ENCODE measurements at places on chromosomes 13 and 19.
A peak's percentile ranks its signal among the peaks of the same experiment; 100 is the strongest.

DNA sequence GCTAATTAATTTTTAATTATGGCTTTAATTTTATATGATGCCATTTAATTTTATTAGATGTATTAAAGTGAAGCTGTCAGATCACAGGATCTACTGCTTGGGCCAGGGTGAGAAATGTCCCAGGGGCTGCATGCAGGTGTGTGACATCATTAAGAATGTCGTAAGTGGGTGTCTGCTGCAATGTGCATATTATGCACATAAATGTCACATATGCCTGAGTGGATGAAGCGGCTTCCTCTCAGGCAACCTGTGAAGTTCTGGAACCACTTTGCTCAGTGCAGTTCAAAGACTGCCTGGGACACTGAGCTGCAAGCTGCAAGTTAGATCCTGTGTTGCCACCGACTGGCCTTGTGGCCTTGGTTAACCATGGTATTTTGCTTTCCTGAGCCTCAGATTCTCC lies 355.0 kb downstream of the UQCRFS1 start:
- no peak for DNase-seq

- DNase-seq: no peak
Observed at GRCh38 chr13:109646423-109646822, 140.0 kb downstream of the IRS2 start.

DNA sequence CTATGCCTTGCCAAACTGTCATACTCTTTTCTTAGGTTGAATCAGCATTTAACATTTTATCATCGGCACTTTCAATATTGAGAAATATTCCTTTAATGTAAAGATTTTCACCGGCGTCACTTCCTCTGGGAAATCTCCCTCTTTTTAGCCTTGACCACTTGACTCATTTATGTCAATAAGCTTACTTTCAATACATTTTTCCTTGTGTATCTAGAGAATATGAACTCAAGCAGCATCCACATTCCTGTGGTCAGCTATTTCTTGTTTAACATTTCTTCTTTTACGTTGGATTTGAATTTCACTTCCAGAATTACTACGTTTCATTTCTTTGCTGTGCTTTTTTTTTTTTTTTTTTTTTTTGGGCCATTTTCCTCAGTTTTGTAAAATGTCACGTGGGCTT lies 271.2 kb upstream of the HTR2A start:
- DNase-seq: no peak

GRCh38 chr19:39996218-39996810 lies 546 bp upstream of the ZNF546 start:
- no peak for DNase-seq

DNA sequence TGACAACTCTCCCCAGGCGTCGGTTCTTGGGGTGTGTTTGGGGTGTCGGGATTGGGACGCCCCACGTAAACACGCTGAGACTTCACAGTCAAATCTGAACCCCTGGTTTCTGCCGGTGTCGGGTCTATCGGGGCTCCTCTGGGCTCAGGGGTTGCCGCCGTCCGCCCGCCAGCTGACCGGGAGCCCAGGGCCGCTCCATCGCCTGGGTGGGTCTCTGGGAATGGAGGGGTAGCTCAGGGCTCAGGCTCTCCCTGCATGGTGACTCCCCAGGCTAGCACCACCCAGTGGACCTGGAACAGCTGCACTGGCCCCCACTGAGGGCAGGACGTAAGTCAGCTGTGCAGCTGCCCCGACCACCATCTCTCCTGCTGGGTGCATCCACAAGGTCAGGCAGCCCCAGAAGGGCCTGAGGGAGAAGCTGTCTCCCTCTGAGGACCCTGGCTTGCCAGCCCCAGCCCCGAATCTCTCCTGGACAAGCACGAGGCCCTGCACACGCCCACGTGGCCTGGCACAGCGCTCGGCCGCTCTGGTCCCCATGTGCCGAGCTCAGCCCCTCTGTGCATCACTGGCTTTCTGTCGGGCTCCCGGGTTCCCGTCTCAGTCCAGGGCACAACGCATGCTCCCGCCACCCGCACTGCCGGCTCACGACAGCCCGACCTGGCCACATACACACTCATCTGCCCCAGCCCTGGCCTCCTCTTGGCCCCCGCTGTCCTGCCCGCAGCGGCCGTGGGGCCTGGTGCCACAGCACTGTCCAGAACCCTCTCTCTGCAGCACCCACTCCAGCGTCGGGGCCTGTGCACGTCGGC lies 6.1 kb downstream of the RNF126 start:
- no peak for DNase-seq

- DNase-seq: no peak
Observed at GRCh38 chr19:16369306-16369663, 44.7 kb downstream of the KLF2 start.

DNA sequence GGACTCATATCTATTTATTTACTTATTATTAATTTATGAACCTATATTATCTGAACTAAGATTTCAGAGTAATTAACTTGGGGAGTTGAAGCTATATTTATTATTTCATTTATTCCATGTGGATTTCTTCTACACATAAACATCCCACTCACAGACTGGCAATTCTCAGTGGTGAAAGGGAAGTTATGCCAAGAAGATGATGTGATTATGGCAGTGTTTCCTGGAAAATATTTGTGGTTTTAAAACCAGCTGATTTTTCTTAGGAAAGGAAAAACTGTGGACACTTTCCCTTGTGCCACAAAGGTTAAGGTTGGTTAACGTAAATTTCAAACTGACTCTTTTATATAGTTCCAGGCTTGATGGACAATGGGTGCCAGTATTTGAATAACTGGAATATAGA lies 513.1 kb downstream of the SLITRK6 start:
- no peak for DNase-seq

- DNase-seq: peak; percentile 11
Observed at GRCh38 chr13:113034451-113035212, 65.6 kb downstream of the MCF2L start.

GRCh38 chr19:33436360-33437345 lies 63.1 kb downstream of the CEBPG start:
- no peak for DNase-seq

DNA sequence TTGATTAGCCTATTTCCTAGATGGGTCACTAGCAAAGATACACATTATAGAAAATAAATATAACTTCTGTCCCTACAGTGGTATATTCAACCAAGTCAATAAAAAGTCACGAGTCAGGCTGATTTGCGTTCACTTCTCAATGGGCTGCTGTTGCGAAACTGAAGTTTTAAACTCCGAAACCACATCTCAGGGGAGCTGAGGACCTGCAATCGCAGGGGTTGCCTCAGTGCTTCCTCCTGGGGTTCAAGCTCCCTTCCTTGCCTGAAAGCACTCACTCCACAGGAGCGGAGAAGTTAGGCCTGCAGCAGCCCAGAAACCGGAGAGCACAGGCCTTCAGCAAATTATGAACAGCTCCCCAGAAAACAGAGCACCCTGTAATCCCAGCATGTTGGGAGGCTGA lies 39.6 kb downstream of the RAB20 start:
- no peak for DNase-seq

DNA sequence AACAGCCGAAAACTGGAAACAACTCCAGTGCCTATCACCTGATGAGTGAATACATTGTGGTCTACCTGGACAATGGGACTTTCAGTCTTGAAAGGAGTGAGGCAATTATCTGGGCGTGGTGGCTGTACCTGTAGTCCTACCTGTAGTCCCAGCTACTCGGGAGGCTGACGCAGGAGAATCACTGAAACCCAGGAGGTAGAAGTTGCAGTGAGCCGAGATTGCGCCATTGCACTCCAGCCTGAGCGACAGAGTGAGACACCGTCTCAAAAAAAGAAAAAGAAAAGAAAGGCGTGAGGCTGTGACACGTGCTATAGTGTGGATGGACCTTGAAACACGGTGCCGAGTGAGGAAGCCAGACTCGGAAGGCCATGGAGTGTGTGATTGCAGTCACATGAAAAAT lies 4.1 kb upstream of the NTN5 start:
- no peak for DNase-seq

- no peak for DNase-seq
Observed at GRCh38 chr13:91627952-91628739, 229.7 kb downstream of the GPC5 start.
